ENCODE measurements at places on chromosomes 7 and 10. TPM values are rescaled to one million over a fixed set of nuclear protein-coding genes. Genes with fewer than 3 reads are reported as not detected.

Gene SPDYE1
- total RNA-seq = not detected

Gene DCLRE1A
- total RNA-seq = 6.3 TPM

DNA sequence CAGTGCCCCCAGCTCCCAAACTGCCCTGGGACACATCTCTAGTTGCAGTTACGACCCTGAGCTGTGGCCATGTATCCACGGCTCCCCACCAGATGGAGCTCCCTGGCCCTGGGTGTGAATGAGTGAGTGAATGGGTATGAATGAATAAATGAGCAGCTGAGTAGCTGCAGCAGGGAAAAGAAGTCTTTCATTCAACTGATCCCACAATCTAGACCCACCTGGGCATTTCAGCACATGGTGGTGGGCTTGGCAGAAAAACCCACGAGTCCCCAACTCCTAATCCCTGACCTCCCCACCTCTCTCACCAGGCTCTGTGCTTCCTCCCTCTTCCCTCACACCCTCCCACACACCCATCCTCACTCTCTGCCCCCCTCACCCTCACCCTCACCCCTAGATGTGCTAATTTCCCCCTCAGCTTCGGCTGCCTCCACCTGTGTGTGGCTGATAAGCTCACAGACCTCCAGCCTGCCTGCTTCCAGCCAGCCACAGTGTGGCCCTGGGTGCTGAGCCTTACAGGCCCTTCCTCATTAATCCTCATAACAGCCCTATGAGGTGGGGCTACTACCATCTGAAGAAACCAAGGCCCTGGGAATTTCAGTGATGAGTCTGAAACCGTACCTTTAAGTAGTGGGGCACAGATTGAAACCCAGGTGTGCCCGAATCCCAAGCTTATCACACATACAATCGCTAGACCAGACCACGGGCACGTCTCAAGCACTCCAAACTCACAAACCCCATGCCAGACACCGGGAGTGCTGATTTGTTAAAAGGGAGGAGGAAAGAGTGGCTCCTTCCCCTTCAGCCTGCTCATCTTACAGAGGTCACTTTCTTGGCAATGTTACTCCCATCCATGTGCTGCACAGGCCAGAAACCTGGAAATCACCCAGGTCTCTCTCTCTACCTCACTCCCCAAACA lies 2.2 kb upstream of the ATP6V1F start:
- H3K27ac ChIP-seq = peak overlapping the region; percentile 53
- peaks cover 15% of the 10 kb centered on the region for H3K36me3 ChIP-seq
- DNase-seq = no peak
- no peaks in the 10 kb centered on the region for H3K27me3 ChIP-seq
- no peak overlapping the region for H3K4me3 ChIP-seq

Gene LAMB4
- not detected for total RNA-seq

DNA sequence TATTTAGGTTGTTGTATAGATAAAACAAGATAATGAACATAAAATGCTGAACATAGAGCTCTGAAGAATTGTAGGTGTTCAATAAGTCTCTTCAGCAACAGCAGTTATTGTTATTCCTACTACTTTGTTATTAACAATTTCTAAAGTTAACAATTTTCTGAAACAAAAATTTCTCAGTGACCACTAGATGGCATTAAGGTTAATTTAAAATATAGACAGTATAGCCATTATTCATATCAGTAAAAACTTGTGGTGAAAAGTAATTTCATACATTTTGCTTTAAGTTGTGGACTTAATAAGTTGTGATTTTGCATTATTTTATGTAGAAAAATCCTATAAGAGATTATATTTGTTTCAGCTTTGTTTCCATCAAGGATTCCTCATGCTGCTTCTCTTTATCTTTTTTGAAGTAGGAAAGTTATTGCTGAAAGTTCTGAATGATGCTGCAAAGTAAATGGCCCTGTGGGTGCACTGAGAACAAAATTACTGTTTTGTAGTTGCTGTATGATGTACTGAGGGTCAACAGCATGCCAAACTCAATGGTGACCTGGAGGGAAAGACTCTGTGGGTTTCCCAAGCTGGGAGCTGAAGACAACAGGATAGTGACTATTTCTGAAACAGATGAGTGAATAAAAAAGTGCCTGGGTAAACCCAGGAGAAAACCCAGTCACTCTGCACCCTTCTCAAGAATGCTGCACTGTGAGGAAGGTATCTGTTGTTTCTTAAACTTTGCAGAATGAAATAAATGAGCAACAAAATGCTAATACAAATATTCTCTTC lies 253.6 kb downstream of the KIF20B start:
- H3K27ac ChIP-seq = no peak overlapping the region
- H3K4me1 ChIP-seq = no peaks in the 10 kb centered on the region
